DMS 273 treated with DMSO at 0.1 percent for 48 hours (cell line): ENCODE measurements at places on chromosomes 12 and 14.

DNA sequence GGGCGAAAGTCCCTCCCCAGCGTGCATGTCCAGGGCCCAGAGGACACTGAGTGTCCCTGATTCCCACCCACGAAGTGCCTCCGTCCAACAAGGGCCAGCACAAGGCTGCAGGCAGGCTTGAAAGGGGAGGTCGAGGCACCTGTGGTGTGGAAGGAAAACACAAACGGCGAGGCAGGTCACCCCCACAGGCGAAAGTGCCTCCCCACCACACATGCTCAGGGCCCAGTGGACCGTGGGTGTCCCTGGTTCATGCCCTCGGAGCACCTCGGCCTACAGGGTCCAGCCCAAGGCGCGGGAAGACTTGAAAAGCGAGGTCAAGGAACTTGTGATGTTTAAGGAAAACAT lies 370.4 kb downstream of the ALG10 start:
- DNase-seq: no peak

DNA sequence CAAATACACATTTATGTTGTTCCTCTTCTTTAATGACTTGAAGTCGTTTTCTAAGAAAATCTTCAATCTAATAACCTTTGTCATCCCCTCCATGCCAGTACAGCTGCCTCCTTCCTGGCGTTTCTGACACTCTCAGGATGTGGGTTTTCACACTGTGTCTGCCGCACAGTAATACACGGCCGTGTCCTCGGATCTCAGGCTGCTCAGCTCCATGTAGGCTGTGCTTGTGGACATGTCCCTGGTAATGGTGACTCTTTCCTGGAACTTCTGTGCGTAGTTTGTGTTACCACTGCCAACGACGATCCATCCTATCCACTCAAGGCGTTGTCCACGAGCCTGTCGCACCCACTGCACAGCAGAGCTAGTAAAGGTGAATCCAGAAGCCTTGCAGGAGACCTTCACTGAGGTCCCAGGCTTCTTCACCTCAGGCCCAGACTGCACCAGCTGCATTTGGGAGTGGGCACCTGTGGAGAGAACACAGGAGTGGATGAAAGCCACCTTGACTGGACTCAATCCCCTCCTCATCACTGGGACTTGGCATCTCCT lies 1095.9 kb downstream of the TMEM121 start:
- DNase-seq: no peak

GRCh38 chr12:111643427-111643826 lies 42.3 kb downstream of the BRAP start:
- no peak for DNase-seq

DNA sequence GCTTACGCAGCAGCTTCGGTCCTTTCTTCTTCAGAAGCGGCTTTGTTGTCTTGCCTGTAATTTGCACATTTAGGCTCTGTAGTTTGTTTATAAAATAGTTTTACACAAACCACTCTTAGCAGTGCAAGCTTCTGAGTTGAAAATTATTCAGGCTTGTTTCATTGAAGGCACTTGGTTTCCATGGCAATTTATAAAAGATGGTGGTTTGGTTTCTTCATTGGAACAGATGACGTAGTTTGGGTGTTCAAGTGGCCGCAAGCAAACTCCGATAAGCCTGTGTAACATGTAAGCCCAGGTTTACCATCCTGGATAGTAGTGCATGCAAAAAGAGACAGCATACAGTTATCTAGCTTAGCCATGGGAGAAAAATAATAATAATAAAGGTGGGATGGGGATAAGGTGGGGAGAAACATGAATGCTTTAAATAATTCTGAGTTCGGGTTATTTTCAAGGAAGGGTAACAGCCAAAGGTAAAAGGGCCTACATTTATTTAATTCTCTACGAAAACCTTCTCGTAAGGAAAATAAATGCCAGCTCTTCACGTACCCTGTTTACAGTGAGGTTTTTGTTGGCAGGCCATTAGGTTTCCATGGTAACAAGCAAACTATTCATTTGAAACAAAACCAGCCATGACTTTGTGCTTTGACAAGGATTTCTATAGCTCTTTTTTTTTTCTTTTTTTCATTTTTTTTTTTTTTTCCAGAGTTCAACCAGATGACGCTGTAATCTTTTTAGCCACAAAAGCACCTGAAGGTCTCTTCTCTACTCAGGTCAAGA lies 189.6 kb upstream of the RPL10L start:
- no peak for DNase-seq

GRCh38 chr14:94547151-94547680 lies 14.0 kb upstream of the SERPINA4 start:
- DNase-seq: no peak

- no peak for DNase-seq
These were observed 149.0 kb upstream of the AMIGO2 start for GRCh38 chr12:47228802-47229201.

- DNase-seq: no peak
These were observed 10.8 kb downstream of the PLA2G1B start for GRCh38 chr12:120316798-120317223.

- DNase-seq: no peak
These were observed 3.4 kb downstream of the ACIN1 start for GRCh38 chr14:23091294-23092225.

DNA sequence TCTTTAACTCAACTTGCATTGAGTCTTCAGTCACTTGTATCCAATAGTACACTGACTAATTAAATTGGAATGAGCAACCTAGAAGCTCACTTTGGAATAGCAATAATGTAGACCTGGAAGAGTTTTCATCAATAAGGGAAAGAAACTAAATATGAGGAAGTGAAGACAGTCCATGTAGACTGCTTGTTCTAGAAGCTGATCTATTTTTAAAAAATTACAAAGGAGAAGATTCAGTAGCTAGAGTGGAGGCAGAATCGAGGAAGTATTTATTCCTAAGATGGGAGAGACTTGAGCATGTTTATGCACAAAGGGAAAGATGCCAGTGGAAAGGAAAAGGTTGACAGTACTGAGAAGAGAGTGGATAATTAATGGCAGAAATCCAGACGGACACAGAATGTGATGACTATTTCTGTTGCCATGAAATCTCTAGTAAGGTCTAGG lies 156.3 kb upstream of the PDE3A start:
- DNase-seq: no peak

GRCh38 chr14:36591482-36591881 lies 9.1 kb upstream of the NKX2-8 start:
- DNase-seq: no peak

DNA sequence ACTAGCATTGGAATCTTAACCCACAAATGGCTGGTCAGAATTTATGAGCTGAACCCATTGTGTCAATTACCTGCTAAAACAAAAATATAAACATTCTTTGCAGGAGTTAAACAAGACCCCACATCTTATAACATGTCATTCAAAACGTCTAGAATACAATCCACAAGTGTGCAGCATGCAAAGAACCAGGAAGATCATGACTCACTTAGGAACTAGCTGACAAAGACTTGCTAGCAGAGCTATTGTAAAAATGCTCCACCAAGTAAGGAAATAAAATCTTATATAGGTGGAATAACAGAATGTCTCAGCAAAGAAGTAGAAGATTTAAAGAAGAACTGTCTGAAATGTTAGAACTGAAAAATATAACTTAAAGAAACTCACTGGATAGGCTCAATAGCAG lies 26.5 kb upstream of the POC1B start:
- DNase-seq: no peak

DNA sequence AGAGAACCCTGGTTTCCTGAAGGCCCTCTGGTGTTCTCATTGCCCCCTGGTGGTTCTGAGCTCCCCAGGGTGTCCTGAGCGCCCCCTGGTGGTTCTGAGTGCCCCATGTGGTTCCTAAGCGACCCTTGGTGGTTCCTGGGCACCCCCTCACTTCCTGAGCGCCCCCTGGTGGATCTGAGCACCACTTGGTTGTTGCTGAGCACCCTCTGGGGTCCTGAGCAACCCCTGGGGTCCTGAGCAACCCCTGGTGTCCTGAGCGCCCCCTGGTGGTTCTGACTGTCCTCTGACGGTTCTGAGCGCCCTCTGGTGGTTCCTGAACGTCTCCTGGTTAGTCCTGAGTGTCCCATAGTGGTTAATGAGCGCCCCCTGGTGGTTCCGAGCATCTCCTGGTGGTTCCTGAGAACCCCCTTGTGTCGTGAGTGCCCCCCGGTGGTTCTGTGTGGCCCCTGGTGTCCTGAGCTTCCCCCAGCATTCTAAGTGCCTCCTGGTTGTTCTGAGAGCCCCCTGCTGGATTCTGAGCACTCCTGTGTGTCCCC lies 568.3 kb downstream of the TMEM121 start:
- DNase-seq: no peak

DNA sequence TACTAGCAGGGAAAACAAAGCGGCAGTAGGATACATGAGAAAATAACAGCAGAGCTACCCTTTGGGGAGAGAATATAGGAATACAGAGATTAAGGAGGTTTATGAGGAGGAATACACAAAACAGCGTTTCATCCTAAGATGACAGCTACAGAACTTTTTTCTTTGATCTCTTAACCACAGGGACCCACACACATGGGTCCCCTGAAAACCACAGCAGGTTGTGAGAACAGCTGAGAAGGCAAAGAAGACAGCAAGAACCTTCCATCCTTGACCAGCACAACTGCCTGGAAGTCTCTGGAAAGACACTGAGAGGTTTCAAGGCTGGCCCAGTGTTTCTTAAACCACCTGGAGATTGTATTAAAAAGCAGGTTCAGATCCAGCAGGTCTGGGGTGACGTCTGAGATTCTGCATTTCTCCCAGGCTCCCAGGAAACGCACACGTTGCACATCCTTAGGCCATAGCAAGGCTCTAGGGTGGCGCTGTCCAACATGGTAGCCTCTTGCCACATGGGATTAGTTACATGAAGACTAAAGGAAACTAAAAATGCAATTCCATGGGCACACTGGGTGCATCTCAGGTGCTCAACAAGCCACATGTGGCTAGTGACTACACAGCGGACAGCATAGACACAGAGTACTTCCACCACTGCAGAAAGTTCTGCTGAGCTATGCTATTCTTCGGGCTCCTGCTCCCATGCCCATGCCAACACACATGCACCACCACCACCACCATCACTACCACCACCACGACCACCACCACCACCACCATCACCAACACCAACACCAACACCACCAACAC lies 92.3 kb downstream of the FOXN3 start:
- DNase-seq: no peak

DNA sequence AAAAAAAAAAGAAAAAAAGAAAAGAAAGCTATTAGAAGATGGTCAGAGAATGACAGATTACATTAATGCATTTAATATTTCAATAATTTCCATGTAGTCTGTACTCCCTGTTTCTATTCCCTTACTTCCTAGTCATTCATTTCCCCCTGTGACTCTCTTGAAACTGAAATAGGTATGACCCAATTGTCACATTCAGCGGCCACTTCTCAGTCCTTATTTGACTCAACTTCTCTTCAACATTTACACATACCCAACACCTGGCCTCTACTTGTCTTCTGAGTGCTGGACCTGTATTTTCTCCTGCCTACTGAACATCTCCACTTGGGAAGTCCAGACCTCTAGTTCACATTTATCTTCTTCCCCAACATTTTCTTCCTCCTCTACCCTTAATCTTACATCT lies 7.2 kb downstream of the EEA1 start:
- no peak for DNase-seq

GRCh38 chr14:59305836-59306555 lies 117.5 kb downstream of the DAAM1 start:
- DNase-seq: no peak

- no peak for DNase-seq
These were observed 68.7 kb downstream of the NIN start for GRCh38 chr14:50762001-50762930.
